Kidney glomerular epithelial cell (primary cell): ENCODE measurements at places on chromosomes 1 and 21.

- peak; percentile 46 for DNase-seq
Measured at GRCh38 chr1:75600781-75601180, 10.1 kb downstream of the SLC44A5 start.

- DNase-seq, result no peak
Measured at GRCh38 chr1:108533351-108534083, 26.4 kb upstream of the EEIG2 start.

- no peak for DNase-seq
Measured at GRCh38 chr1:18332576-18332975, 148.2 kb upstream of the KLHDC7A start.

DNA sequence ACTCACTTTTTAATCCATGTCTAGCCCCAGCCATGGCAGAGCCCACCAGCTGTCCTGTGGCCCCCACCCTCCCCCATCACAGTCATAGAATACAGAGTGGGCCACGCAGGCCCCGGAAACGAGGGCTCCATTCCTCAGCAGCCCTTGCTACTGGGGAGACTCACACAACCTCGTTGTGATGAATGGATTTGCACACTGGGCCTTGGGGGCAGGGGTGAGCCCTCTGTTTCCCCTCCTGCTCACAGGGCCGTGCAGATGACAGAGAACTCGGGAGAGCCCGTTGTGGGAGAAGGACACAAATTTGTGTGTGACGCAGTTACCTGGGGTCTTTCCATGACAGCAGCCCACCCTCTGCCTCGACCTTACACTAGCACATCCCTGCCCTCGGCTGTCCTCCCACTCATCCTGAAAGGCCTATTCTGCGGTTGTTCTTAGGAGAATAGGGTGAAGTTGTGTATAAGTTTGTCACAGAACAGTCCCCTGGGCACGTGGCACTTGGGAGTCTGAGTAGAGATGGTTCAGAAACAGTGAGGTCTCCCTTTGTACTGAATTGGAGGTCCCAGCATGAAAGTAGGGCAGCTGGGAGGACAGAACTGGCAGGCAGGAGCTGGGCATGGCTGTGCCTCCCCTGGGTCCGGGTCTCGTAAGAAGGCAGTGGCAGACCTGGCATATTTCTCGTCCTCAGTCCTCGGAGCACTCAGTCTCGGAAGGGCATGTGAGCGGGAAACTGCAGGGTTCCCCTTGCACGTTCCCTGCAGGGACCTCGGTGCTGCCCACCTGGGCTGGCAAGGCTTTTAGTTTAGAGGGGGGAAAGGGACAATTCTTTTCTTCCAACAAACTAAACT is 6.8 kb downstream of the AGT start:
- no peak for DNase-seq

DNA sequence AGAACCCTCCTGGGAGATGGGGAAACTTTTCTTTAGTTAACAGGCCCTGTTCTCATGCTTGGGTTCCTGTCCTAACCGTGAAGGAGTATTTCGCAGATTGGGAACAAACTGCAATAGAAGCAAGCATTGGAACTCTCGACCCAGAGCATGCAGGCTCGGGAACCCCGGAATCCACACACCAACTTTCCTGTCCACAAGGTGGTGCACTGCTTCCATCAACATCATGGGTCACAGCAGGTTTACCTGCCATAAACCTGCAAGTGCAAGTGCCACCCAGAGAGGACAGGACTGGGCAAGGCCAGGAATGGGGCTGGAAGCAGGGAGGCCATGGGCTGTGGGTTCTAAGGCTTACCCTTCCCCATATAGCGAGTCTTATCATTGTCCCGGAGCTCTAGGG is 6.9 kb downstream of the ENO1 start:
- no peak for DNase-seq

DNA sequence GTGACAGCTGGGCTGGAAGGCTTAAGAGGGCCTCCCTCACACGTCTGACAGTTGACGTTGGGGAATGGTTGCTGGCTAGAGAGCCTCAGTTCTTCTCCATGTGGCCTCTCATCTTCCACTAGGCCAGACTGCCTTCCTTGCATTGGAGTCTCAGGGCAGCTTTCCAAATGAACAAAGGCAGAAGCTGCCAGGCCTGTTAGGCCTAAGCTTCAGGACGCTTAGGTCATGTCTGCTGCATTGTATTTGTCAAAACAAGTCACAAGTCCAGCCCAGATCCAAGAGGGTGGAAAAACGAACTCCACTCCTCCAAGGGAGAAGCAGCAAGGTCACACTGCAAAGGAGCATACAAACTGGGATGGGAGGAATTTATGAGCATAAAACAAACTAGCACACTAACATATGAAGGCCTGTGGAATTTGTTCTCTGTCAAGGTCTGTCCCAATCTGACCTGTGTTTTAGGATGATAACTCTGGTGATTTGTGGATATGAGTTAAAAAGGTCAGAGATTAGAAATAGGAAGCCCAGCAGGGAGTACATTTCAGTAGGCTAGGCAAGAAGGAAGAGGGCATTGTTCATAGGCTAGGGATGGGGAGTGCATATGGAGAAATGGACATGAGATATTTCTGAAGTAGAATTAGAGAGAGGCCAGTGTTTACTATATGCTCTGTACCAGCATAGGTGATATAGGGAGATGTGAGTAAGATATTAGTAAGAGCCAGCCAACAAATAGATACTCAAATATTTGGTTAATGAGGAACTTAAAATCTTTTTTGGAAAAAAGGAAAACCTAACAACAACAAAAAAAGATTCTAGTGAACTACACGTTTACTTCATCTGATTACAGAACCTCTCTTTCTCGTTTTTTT is 29.1 kb upstream of the CNN3 start:
- DNase-seq, result no peak

DNA sequence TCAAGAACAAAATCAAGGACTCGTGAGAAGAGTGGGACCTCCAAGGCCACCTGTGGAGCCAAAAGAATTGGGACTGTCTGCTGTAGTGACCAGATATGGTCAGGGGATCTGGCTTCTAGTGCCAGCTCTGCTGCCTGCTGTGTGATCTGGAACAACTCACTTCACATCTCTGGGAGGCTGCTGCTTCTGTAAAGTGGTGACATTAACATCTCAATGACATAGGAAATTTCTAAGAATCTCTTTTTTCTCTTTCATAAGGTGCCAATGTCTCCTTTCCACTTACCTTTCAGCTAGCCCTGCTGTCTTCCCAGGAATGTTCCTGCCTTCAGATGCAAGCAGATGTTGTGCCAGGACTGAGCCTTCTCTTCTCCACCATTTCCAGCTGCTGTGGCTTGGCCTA is 5.0 kb upstream of the SRSF4 start:
- no peak for DNase-seq

- peak; percentile 1 for DNase-seq
Measured at GRCh38 chr1:219582296-219582695, 30.6 kb downstream of the ZC3H11B start.

- DNase-seq, result no peak
Measured at GRCh38 chr1:203638950-203639349, 12.3 kb downstream of the ATP2B4 start.

DNA sequence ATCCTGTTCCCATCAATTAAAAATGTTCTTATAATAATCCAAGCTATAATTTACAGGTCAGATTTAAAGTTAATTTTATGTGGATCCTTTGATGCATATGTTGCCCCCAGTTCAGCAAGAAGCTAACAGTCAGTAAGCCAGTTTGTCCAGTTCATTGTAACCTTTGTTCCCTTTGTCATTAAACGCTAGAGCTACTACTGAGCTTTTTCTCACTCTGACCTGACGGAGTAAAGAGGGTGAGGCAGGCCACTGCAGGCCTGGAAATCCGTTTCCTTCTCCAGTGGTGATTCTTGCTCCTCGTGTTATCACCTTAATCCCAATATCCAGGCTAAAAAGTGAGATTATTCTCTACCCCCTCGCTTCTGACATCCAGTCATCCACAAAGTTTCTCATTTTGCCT is 10.2 kb downstream of the YBX1 start:
- no peak for DNase-seq

- no peak for DNase-seq
Measured at GRCh38 chr1:60035921-60036320, 37.6 kb downstream of the C1orf87 start.

GRCh38 chr1:207835958-207836357 is 75.0 kb downstream of the CD34 start:
- DNase-seq, result no peak

DNA sequence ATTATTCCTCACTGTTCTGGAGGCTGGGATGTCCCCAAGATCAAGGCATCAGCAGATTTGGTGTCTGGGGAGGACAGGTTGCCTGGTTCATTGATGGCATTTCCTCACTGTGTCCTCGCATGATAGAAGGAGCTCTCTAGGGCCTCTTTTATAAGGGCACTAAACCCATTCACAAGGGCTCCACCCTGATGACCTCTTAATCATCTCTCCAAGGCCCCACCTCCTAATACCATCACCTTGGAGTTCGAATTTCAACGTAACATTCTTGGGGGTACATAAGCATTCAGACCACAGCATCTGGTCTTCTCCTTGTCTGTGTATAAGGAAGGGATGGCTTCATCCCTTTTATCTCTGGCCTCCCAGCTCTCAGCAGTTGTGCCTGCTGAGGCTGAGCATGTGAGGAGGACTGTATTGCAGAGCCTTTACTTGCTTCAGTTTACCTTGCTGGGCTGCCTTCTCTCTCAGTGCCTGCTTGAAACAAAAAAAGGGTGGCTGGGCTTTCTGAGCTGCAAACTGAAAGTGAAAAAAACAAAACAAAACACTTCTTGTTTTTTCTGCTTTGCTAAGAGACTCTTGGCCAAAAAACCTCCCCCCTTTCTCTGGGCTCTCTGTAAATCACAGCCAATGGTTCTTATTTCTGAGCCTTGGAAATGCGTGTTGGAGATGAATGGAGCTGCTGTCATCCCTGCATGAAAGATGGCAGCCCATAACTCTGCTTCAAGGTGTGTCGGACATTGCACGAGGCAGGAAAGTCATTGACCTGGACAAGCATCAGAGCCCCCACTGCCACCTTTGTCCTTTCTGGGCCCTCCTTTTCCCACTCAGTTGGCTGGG is 75.8 kb downstream of the RHOU start:
- DNase-seq, result no peak

GRCh38 chr1:67019600-67020136 is 34.3 kb downstream of the SLC35D1 start:
- DNase-seq, result peak; percentile 11

- no peak for DNase-seq
Measured at GRCh38 chr1:3226701-3227350, 157.8 kb downstream of the PRDM16 start.

GRCh38 chr1:195717651-195718050 is 890.6 kb downstream of the KCNT2 start:
- DNase-seq, result no peak

DNA sequence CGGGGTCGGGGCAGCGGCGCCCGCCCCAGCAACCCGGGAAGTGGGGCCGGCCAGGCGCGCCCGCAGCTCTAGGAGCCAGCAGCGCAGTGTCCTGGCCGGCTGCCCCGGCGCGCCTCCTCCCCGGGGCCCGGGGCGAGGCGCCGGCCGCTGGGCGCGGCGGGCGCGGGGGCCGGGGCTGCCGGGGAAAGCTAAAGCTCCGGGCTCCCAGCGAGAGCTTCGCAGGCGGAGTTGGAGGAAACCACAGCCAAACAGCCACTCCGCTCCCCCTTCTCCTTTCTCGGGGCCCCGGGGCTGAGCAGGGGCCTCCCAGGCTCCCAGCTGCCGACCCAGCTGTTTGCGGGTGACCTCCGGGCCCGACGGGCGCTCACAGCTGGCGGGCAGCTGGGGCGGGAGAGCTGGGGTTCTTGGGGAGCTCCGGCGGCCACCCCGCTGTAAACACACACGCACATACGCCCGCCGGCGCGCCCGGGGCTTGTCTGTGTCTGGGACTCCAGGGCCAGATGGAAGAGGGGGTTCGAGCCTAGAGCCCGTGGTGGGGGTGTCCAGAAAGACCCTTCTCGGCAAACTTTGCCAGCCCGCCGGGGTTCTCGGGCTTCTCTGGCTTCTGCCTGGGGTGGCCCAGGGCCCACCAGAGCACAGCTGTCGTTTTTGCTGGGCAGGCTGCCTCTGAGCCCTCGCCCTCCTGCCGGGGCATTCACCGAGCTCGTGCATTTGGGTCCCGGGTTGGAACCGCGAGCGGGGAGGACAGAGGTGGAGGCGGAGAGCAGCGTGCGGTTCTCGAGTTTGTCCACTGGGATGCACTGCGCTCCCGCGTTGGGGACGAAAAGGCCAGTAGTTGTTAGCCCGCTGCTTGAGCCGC is 1.5 kb downstream of the AJAP1 start:
- DNase-seq, result peak; percentile 41

DNA sequence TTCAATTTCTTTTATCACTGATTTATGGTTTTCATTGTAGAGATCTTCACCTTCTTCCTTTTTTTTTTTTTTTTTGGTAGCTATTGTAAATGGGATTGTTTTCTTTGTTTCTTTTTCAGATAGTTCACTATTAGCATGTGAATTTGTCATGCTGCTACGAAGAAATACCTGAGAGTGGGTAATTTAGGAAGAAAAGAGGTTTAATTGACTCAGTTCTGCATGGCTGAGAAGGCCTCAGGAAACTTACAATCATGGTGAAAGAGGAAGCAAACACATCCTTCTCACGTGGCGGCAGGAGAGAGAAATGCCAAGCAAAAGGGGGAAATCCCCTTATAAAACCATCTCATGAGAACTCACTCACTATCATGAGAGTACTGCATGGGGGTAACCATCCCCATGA is 66.4 kb downstream of the DAB1 start:
- no peak for DNase-seq

DNA sequence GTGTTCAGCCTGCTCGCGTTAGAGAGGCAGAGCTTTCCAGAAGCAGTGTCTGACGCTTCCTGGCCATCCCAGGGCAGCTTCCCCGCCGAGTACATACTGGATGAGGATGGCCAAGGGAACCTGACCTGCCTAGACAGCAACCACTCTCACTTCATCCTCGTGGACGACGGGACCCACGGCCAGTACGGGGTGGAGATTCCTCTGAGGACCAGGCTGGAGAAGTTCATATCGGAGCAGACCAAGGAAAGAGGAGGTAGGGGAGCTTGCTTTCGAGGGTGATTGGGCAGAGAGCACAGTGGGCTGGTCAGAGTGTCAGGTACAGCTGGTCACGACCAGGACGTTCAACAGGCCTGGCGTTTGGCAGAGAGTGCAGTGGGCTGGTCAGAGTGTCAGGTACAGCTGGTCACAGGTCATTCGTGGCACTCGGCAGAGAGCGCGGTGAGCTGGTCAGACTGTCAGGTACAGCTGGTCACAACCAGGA is 22.4 kb downstream of the TRPM2 start:
- DNase-seq, result no peak

DNA sequence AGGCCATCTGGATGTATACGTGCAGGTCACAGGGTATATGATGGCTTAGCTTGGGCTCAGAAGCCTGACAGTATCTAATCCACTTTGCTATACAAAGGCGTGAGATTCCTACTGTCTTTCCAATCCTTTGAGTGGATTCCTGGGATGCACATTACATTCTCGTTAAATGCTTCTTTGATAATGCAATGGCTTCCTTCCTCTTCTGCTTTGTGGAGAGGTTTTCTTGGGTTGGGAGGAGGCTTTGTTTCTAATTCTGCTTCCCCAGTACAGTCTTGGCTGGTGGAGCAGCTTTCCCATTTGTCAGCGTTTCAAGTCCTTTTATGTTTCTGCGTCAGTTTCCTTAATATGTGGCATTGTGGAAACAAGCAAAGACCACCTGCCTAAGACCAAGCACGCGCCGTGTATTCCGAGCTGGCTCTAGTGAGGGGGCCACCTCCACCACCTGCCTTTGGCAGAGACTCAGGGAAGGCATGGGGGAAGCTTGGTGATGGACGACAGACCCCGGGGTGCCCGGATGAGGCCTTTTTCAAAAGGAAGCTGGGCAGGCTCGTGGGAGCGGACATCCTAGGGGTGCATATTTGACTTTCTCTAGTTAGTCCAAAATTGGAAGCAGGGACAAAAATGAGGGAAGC is 72.7 kb downstream of the WDR4 start:
- no peak for DNase-seq
